ENCODE measurements at places on chromosomes 3 and 15. TPM values are rescaled to one million over a fixed set of nuclear protein-coding genes. Genes with fewer than 3 reads are reported as not detected.

CFAP91 gene
- 0.68 TPM for total RNA-seq

DNA sequence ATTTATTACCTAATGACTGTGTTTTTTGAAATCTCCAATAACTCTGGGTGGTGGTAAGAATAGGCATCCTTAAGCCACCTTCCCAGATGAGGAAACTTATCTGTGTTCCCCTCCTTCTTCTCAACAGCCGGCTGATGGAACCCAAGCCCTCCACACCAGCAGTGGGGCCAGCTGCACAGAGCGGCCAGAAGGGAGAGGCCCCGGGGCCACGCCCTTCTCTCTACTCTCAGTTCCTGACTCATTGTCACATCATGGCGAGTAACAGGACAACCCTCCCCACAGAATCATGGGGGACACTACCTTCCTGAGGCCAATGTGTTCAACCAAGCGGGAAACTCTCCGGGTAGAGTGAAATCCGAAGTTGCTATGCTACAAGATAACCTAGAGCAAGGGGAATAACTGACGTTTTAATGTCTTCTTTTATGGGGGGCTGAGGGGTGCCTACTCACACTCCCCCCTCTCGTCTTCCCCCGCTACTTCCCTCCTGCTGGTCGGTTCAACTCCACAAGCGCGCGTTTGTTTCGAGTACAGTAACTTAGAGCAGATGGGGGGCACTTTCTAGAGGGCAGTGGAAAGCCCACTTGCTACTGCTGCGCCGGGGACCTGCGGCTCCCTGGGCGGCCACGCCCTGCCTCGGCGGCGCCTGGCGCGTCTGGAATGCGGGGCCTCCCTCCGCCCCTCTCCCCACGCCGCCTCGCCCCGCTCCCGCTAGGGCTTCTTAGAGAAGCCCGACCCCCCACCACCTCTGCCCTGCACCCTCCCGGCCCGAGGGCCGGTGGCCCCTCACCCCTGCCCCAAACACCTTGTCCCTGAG is 621 bp downstream of the ANXA2 start:
- peak; percentile 67 for DNase-seq

- DNase-seq, result no peak
These were observed 352.7 kb downstream of the SLC9A9 start for GRCh38 chr3:143495527-143495926.

DNA sequence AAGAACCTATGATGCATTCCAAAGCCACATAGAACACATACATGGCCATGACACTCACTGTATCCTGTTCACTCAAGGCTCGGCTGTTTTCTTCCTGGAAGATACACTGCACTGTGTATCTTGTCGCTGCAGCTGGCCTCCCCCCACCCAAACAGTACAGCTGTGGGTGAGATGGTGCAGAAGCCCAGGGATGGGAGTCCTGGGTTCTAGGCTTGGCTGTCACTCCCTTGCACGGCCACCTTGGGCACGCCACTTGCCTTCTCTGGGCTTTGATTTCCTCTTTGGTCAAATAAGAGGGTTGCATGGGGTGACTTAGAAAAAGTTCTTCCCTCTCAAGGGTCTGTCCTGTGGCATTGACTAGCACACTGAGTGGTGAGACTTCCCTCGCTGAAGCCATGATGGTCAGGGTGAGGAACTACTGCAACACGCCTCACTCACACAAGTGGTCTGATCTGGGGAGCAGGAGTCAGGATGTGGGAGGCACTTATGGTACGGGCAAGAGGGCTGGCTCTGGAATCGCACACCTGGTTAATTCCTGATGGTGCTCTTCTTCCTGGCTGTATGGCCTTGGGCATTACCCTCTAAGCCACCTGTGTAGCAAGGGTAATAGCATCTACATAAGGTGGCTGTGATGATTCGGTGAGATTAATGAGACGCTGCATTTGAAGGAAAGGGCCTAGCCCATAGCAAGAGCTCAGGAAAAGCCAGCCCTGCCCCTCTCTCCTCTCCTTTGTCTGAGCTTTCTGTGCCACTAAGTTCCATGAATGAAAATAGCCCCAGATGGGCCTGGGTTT is 44.0 kb downstream of the ANP32A start:
- DNase-seq, result no peak
